ENCODE measurements at places on chromosomes 12 and 14.

DNA sequence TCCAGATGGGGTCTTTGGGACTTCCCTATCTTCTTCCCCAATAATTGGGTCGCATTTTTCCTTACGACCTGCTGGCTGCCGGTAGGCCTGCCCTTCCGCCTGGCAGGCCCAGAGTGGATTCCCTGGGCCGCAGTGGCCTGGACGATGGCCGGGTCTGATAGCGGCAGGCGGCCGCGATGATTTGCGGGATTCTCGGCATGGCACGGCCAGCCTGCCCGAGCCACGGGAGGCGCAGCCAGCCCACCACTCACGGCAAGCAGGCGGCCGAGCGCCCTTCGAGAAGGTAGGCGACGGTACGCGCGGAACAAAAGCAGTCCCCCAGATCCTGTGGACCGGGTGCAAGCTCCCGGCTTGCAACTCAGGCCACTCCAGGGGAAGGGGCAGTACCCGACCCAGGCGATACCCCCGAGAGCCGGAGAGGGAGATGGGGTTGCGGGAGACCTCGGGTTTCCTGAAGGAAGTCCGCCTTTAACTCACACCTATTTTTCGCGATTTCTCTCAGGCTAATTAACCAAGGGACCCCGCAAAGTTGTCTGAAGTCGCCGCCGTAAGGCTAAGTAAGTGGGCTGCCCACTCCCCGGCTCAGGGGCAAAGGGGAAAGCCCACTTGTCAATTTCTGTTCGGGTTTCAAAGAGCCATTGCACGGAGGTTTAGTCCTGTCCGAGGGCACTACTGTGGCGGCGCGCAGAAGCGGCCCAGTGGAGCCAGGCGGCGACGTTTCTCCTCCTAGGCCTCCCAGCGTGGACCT lies 1.4 kb upstream of the GSC start:
- no peak for DNase-seq

DNA sequence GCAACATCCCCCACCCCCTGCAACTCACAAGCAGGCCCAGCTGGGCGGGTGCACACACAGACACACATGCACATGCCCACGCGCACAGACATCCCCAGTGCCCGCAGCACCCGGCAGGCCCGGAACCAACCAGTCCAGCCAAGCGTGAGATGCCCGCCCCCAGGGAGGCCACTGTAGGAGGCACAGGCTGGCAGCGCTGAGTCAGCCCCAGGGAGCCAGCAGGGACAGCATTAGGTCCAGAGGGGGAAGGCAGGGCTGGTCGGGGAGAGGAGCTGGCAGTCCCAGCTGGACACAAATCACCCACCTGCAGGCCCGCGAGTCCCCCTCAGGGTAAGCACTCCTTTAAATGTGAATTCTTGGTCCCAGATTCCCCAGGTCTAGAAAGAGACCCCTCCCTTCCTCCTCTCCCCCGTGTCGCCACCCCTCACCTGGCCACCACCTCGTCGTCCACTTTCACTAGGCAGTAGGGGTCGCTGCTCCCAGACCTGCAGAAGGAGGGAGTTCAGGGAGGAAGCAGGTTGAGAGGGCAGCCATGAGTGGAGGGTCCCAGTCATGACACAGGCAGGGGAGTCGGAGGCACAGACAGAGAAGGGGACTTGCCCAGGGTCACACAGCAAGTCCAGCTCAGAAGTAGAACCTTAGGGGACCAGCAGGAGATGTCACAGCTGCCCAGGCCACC lies 5.0 kb downstream of the RASAL1 start:
- DNase-seq = no peak

GRCh38 chr12:53532524-53533445 lies 25.5 kb upstream of the NPFF start:
- DNase-seq = no peak

- no peak for DNase-seq
Measured at GRCh38 chr12:65419284-65420072, 141.0 kb downstream of the MSRB3 start.

DNA sequence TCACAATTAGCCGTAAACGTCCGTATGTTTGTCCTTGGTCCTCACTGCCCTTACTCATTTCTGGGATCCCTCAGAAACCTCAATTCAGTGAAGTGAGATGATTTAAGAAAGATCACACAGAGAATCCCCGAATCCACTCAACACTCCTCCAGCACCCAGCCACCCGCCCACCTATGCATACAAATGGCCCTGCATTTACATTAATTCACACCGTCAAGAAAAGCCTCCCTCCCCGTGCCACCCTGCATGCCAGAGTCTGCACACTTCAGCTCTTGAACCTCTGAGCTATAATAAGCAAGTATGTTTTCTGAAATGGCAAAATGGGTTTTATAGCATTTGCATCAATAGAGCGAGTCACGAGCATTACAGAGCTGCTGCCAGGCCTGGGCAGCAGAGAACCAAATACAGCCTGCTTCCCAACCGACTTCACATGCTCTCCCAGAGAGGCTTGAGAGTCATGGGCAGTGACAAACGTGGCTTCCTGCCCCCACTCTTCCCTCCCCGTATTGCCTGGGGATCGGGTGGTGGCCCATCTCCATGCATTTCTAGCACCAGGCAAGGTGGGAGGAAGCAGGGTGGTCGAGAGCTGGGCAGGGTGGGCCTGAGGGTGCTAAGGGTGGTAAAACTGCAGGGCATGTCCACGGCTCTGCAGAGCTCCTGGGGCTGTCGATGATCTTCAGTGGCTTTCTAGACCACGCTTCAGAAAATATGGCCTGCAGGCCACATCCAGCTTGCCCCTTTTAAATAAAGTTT lies 177.6 kb downstream of the RIMBP2 start:
- no peak for DNase-seq

- DNase-seq = no peak
Measured at GRCh38 chr14:65134651-65135579, 32.6 kb upstream of the MAX start.

GRCh38 chr14:69692594-69692993 lies 74.3 kb upstream of the SRSF5 start:
- DNase-seq = no peak

DNA sequence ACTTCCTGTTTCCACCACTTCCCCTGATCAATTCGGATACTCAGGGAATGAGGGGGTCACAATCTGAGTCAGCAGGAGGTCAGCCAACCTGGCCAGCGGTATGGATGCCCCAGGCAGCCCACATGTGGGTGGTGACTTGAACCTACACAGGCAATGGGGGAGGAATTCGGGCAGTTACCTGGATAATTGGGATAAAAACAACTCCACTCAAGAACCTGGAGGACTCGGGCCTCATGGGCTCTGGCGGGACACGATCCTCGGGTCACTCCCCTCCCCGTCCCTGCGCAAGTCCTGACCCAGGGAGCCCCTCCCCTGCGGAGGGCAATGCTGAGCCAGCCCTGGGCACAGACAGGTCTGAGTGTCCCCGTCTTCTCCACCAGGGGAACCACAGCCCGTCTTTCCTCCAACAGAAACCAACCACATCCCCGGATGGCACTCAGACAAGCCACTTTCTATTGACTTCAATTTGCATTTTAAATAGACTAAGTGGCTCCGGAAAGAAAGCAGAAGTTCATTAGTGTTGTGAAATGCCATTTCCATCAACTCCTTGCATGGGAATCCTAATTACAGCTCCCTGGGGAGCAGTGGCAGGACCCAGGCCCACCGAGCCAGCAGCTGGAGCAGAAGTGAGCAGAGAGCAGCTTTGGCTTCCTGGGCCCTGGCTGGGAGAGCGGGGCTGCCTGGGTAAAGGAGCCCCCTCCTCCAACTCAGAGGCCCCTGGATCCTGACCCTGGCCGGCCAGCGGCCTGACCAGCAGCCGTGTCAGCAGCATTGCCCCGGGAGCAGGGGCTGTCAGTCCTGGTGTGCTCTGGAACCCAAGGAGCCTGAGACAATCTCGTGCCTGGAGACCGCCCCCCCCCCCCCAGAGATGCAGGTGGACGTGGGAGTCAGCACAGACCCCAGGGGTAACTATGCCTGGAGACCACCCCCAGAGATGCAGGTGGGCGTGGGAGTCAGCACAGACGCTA lies 374.1 kb downstream of the ADGRD1 start:
- DNase-seq = no peak

DNA sequence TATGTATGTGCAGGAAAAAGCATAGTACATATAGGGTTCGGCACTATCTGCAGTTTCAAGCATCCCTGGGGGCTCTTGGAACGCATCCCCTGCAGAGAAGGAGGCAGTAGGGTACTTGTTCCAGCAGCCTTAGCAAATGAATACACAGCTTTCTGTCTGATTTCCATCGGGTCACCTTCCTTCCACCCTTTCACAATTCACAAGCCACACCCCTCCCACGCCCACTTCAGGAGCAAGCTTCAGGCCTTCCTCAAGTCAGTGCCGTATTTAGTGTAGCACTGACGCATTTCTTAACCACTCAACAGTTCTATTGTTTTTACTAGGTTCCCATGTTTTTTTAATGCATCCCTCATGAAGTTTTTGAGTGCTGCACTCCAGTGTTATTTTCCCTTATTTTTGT lies 64.2 kb downstream of the CLMN start:
- DNase-seq = no peak

Measured in activated T-cell treated with anti-CD3 and anti-CD28 coated beads for 24 hours (primary cell).